Activated CD4-positive, alpha-beta T cell treated with anti-CD3 and anti-CD28 coated beads, Interleukin-2, Interleukin-4, amounts not matched to agents 100 ng/mL and 50 ng/mL, durations not matched to agents 16 hours and 8 hours (primary cell): ENCODE measurements at places on chromosomes 7 and 10.

- DNase-seq: no peak
These were observed 138.7 kb upstream of the PRR15 start for GRCh38 chr7:29424984-29425309.

DNA sequence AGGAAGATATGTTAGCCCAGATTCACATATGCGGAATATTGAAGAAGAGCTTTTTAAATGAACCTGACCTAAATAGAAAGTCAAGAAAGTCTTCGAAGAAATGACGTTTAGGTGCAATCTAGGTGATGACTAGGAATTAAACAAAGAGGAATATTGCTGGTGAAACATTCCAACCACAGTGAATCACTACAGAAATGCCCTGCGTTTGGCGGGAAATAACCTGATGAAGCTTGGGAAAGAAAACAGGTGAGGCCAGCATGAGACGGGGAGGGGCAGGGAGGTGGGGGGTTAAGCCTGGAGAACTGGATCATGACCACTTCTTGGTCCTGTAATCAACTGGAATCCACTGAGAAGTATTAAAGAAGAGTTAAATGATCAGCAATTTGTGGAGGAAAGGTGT lies 299.4 kb upstream of the VSTM2A start:
- no peak for DNase-seq

DNA sequence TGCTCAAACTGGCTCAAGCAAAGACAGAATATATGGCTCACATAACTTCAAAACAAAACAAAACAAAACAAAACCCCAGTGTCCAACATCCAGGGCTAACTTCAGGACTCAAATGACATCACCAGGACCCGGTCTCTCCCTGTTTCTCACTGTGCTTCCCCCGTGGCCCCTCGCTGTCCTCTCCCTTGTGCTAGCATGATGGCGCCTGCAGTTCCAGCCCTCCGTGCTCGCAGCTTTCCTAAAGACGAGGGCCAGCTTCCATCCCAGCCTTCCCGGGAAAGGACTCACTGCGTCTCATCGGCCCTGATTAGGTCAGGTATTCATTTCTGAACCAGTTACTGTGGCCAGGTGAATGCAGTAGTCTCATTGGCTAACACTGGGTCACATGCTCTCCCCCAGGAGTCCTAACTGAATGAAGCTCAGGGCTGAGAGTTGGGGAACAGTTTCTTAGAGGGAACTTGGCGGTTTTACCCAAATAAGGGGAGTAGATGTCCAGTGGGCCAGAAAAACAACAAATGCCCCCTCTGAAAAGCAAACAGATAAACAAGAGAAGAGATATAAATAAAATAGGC lies 33.0 kb upstream of the CTBP2 start:
- DNase-seq: no peak

- no peak for DNase-seq
These were observed 30.4 kb downstream of the MDFIC start for GRCh38 chr7:114952296-114952695.

DNA sequence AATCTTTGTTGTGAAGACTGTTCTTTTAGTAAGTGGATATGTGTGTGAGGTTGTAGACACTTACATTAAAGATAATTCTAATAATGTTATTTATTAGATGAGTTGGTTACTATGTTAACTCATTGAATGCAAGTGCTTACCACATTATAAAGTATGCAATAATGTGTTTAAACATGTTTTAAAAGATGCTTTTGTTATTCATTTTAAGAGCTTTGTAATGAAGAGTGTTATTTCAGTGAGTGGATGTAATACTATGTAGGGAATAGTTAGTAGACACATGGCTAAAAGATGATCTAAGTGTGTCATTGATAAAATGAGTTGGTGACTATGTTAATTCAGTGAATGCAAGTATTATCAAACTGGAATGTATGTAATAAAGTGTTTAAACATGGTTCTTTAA lies 70.0 kb upstream of the VOPP1 start:
- DNase-seq: no peak

- DNase-seq: no peak
These were observed 551.5 kb downstream of the KCNMA1 start for GRCh38 chr10:77086081-77086480.

GRCh38 chr10:104329735-104330134 lies 8.5 kb downstream of the ITPRIP start:
- no peak for DNase-seq

- no peak for DNase-seq
These were observed 78.3 kb downstream of the SH3PXD2A start for GRCh38 chr10:103776878-103777591.

- DNase-seq: no peak
These were observed 146.0 kb downstream of the GRID1 start for GRCh38 chr10:86220626-86221025.

GRCh38 chr10:76540331-76540730 lies 1097.3 kb downstream of the KCNMA1 start:
- DNase-seq: no peak

GRCh38 chr10:110813743-110814472 lies 57.8 kb upstream of the PDCD4 start:
- DNase-seq: no peak

DNA sequence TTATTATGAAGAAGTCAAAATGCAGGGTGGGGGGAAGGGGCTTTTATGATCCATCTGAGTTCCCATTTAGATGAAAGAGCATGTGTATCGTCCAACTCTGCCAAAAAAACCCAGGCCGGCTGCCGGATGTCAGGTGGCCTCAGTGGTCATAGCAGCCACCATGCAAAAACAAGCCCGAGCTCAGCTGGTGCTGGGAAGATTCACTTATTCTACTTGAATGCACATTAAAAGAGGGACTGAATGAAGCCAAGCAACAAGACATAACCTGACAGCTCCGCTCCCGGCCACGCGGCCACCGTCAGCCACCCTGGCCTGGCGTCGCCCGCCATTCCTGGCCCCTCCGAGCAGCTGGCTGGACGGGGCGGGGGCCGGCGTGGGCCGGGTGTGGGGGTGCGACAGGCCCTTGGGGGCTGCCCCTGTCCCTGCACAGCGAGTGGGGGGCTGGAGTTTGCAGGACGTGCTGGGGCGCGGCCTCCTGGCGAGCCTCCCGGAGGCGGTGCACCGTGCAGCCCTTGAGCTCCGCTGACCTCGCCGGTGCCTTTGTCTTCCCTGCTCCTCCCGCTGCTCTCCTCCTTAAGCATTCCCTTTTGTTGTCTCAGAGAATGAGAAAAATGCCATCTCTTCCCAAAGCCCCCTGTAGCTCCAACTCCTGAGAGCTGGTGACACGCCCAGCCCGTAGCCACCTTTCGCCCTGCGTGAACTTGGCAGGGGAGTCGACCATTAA lies 67.8 kb downstream of the EBF3 start:
- DNase-seq: no peak

DNA sequence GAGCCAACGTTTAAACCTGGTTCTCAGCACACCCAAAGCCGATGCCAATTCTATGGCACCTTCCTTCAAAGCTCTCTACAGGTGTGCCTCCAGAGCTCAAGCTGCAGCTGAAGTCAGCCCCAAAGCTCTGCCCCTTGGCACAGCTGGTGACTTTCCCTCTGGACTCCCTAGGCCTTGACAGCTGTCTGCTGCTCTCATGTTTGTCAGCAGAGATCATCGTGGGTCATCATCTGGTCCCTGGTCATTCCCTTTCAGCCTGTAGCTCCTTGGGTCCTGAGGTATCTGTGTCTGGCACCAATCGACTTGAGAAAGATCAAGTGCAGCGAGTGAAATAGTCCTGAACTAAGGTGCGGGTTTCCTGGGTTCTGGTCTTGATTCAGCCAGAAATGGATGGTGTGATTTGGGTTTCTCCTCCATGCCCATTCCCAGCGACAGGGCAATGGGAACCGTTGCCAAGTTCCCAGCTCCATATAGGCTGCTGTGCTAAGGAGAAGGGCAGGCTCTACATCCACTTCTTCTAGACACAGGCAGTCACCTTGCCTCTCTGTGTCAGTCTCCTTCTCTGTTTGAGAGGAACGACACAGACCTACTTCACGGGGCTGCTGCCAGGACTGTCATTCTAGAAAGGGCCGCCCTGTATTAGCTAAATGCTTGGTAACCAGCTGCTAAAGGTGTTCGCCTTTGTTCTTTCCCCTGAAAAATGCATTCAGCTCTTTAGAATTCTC lies 3.6 kb downstream of the PKD1L1 start:
- DNase-seq: no peak

DNA sequence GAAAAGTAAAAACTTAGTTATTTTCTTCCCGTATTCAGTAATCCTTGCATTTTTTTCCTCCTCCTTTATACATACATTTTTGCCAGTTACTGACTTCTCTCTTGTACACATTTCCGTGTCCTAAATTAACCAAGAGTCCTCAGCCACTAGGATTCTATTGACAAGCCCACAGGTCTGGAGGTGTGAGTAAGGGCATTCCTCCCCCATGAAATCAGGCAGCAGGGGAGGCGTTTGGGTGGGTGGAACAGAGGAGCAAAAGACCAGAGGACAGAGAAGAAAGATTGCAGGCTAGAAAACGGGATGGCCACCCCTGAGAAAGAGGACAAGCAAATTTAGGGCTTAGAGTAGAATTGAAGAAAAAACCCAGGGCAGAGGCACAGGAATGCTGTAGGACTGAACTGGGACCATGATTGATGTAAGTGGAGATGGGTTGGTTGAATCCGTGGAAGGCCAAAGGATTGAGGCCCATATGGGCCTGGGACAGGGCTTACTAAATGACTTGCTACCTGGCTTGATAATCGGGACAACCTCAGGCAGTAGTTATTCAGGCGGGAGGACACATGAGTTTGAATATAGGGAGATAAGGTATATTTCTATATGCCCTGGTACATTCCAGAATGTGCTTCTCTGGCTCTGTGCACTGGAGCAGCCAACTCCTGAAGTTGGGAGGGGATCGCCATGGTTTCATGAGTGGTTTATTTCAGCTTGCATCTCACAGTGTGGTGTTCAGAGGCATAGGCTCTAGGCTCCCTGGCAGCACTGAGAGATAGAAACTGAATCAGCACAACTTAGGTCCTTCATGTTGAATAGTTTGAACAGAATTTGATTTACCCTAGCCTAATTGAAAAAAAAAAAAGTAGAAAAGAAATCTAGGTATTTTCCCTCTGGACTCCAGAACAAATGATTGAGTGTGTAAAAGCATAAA lies 28.0 kb downstream of the IKZF1 start:
- DNase-seq: no peak

GRCh38 chr7:26949319-26949718 lies 84.9 kb upstream of the SKAP2 start:
- no peak for DNase-seq

DNA sequence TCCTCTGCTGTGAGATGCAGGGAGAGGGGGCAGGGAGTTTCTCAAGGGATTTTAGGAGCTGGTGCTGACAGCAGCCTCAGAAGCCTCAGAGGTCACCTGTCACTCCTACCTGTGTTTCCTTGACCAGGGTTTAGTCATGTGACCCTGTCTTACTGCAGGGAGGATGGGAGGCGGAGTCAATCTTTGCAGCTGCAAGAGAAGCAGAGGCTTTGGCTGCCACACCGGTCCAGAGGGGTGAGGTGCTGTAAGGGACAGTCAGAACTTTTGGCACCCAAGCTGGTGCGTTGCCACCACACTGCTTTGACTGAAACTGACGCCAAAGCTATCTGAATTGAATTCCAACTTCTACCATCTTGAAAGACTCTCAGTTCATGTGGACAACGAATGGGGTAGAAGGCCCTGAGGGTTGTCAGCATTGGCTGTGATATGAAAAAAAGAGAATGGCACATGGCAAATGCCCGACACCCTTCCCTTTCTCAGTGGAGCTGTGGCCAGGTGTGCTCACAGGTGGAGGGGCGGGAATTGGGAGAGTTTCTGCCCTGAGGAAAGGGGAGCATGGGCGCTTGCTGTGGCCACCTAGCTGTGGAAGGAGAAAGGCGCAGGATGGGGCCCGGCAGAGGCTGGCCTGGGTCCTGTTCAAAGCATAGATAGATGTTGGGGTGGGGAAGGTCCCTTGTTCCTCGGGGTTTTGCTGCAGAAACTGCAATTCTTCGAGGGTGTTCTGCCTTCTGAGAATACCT lies 69.3 kb downstream of the ARHGAP22 start:
- DNase-seq: no peak

DNA sequence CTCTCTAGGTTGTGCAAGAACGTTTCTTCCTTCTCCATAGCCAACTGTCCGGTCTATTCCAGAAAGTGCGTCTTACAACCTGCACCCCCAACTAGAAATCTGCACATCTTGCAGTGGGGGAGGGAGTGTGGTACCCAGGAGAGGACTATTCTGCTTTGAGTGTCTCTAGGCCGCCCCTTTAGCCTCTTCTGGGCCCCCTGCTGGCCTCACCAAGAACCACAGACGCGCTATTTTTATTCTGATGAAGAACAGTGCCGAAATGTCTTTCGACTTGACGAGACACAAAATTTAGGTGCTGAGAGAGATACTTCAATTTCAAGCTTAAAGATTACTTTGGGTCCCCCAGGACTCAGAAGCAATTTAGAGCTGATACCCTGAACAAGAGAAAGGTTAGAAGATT lies 1.0 kb downstream of the CNPY1 start:
- no peak for DNase-seq

- DNase-seq: no peak
These were observed 35.4 kb upstream of the CDK14 start for GRCh38 chr7:90560730-90561129.

DNA sequence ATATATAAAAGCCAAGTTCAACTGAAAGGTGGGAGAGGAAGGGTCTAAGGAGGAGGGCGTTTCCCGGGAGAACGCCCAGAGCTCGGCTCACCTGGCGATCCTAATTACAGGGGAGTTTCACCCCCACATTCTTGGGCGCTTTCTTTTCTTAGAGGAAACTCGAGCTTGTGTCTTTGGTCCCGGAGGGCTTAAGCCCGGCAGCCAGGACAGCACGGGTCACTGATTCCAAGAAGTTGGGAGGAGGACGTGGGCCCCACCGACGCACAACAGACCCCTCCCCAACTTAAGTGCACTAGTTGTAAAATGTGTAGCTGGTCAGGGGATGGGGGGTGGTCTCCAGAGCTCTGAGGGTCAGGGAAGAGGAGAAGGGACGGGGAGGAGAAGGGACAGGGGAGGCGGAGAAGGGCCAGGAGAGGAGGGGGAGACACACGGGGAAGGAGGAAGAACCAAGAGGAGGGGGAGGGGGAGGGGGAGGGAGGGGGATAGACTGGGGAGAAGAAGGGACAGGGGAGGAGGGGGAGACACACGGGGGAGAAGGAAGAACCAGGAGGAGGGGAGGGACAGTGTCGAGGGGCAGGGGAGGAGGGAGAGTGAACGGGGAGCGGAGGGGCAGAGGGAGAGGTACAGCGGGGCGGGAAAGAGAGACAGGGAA lies 874 bp downstream of the BAIAP2L1 start:
- no peak for DNase-seq

DNA sequence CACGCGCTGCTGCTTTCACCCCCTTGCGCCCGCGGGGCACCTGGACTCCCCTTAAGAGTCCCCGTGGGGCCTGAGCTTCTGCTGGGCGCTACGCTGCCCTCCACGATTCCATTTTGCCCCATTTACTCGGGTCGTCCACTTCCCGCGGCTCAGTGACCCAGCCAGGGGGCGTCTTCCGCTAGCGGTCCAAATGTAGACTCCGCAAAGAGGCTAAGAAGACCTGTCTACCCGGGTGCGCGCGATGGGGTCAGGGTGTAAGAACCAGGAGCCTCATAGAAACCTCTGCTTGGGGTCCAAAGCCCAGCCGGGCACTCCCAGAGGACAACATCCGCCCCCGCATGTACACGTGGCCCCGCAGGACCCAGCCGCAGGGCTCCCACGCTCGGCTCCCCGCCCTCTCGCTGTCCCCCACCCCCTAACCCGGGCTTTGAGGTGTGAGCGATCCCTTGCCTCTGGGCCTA lies 5.2 kb upstream of the HMX2 start:
- DNase-seq: no peak
